ENCODE measurements at places on chromosomes 11 and 22.

DNA sequence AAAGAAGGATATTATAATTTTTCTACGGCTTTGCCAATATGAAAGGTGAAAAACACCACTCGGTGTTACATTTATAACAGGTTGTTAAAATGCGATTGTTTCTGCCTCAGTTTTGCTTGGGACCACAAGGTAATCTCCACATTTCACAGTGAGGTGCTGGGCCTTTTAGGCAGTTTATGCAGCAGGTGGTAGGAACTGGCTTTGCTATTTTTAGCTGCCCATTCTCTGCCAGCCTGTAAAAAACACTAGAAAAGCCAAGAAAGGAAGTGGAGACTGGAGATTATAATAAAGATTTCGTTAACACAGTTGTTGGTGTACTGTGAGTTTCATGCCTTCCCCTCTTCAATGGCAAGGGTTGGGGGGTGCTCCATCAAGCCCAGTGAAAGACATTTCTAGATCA lies 8.0 kb upstream of the MRPL16 start:
- no peak for DNase-seq

GRCh38 chr11:113113801-113114704 lies 152.8 kb downstream of the NCAM1 start:
- peak; percentile 46 for DNase-seq

DNA sequence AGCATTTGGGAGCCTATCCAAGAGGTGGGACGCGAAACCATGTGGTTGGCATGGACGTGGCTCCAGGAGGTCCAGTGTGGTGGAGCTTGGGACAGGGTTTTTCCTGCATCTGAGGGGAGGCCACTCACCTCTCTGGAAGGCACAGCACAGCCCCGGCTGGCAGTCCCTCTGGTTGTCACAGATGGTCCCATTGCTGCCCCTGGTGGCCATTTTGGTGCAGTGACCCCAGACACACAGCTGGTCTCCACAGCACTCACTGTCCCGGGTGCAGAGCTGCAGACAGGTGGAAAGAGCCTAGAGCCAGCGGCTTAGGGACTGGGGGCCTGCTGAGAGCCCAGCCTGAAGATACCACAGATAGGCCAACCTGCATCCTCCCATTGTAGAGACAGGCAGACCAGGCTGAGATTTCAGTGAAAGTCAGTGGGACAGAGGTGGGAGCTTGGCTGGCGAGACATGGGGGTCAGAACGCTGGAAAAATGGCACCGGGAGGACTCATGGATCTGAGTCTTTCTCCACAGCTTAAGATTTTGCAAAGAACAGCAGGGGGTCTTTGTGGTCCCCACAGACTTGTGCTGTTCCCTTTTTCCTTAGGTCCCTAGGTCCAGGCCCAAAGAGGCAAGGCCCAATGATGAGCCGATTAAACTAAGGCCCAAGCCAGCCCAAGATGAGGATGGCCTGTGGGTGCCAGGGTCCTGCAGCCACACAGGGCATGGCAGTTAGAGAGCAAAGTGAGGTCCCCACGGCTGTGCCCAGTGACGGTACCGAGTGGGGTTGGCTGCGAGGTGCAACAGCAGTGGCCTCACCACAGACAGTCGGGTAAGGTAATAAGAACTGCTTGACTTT lies 41.4 kb downstream of the DKK3 start:
- peak; percentile 31 for DNase-seq

GRCh38 chr11:111641339-111642015 lies 39.2 kb downstream of the SIK2 start:
- DNase-seq, result no peak

DNA sequence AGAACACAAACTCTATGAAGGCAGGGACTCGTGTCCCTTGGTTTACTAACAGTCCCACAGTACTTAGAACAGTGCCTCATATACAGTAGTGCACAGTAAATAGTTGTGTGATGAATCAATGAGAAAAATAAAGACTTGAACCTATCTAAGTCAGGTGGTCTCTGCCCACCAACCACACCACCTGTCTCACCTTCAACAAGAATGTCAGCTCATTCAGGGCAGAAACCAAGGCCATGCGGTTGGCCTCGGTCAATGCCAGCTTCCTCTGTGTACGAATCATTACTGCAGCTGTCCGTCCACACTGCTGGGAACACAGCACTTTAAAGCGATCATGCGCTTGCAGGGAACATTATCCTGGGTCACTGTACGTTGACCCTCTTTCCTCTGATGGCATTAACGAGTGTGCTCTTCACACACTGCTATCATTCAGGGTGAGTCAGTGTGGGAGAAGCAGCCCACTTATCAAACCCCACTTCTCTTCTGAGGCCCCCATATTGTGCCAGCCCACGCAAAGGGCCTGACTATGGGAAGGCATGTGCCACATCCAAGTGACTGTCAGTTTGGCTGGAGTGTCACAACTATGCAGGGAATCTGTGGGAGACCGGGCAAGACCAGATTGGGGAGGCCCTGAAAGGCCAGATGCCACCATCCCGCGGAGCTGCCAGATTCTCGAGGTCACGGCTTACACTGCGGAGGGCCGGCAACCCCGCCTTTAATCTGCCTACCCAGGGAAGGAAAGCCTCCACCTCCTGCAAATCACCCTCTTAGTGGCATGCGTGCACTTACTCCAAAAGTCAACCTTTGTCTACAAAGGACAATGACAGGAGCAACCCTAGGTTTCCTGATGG lies 36.1 kb downstream of the LARGE1 start:
- no peak for DNase-seq

- no peak for DNase-seq
These were observed 56.6 kb downstream of the PARVG start for GRCh38 chr22:44237290-44237689.

GRCh38 chr22:17115945-17116565 lies 5.1 kb downstream of the TMEM121B start:
- DNase-seq, result no peak

- no peak for DNase-seq
These were observed 745 bp upstream of the ZBTB44 start for GRCh38 chr11:130315354-130315970.

- DNase-seq, result no peak
These were observed 20.6 kb downstream of the KCNQ1OT1 start for GRCh38 chr11:2679011-2679676.

DNA sequence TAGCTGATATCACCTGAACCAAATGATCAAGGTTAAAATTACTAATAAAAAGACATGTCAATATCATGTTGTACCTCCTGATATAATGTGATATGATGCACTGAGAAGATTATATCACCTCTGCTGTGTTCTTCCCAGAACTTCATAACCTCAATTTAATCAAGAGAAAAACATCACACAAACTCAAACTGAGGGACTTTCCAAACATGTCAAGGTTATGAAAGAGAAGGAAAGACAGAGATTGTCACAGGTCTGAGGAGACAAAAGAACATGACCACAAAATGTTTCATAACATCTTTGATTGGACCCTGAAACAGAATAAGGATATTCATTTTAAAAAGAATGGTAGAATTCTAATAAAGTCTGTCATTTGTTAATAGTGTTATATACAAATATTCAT lies 43.0 kb upstream of the CFAP300 start:
- DNase-seq, result no peak

DNA sequence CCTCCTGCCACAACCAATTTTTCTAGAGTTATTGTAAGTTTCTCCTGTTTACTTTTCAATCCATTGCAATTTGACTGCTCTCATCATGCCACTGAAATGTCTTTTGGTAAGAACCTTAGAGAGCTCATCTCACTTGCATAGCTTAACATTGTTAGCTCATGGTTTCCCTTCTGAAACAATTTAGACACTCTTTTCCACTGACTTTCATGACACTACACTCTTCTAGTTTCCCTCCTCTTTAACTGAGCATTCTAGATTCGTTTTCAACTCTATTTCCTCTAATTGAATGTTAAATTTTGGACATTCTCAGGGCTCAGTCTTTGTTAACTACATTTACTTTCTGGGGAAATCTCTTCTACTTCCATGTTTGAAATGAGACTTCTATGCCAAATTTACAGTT lies 369.1 kb downstream of the JRKL start:
- DNase-seq, result no peak

DNA sequence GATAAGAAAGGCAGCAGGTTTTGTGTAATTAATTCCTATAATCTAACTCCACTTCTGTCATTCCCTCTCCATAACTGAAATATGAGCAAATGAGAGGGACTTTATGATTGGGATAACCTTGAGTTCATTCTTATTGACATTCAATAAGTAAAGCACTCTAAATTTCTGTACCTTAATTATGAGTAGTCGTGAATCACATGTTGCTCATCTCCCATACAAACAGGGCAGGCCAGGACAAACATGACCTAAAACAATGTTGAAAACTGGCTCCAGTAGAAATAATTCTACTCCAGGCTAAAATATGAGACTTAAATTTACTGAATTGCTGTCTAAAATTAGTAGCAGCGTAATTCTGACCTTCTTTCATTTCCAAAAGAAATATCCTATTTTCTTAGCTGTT lies 505.4 kb downstream of the NELL1 start:
- DNase-seq, result no peak

- peak; percentile 83 for DNase-seq
These were observed 4.4 kb upstream of the TPCN2 start for GRCh38 chr11:69044111-69045013.

DNA sequence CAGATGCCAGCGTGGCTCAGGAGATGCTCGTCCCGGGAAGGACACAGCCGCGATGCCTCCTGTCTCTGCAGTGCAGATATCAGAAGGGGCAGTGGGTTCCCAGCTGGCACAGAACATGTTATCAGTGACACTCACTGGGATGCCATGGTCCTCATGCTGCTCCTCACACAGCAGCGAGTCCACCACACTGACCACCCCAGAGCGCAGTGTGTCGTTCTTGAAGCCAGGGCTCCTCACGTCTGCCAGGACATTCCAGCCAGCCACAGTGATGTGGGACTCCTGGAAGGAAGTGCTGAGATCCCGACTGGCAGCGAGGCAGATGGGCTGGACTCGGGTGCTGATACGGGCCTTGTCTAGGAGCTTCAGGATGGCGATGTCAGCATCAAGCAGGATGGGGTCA lies 13.1 kb upstream of the SLC1A2 start:
- DNase-seq, result no peak

DNA sequence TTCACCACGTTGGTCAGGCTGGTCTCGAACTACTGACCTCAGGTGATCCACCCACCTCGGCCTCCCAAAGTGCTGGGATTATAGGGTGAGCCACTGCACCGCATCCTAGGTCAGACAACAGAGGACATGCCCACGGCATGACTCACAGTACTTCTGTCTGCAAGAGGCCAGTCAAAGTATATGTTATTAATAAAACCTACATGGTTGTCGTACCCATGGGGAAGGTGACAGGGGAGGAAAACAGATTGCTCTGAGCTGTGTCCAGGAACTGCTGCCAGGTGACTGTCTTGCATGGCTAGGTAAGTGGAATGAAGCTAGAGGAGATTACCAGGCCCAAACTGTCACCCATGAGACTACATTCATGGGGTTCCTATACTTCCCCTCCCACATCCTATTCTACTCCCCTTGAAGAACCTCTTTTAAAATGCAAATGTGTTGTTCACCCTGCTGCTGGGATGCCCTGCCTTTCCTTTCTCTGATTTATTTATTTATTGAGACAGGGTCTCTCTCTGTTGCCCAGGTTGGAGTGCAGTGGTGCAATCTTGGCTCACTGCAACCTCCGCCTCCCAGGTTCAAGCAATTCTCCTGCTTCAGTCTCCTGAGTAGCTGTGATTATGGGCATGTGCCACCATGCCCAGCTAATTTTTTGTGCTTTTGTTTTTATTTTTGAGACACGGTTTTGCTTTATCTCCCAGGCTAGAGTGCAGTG lies 2.0 kb upstream of the NLRX1 start:
- DNase-seq, result peak; percentile 72

- DNase-seq, result no peak
These were observed 24.3 kb downstream of the FAM118A start for GRCh38 chr22:45334068-45334467.

- DNase-seq, result peak; percentile 53
These were observed 94.0 kb upstream of the APOA1 start for GRCh38 chr11:116931206-116931953.

DNA sequence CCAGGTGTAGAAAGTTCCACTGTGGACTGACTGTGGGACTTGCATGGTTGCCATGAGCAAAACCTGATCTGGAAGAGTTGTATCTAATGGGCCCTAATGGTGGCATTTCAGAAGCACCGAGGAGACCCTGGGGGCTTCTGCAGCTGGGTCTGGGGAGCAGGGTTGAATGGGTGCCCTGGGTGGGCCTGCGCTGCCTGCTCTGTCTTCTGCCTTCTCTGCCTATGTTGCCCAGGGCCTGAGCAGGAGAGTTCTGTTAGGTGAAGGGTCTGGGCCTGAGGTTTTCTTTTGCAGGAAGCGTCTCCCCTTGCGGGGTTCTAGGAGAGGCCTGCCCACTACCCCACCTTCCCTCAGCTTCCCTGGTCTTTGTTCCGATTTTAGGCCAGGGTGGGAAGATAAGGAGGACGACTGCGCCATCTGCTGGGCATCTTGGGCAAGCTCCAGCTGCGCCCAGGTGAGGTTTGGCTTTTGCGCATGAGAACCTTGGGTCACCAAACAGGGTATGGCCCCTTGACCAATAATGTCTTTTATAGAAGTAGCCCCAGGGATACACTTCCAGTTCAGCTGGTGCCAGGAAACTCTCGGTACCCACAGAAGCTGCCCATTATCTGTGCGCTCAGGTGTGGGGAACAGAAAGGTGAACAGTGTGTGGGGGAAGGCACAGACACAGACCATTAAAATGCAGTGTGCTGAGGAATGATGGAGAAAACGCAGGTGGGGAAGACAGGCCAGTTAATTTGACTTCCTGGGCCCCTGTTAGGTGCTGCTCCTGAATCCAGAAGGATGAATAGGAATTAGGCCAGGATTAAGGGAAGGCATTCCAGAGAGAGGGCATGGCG lies 23.2 kb downstream of the COMMD9 start:
- DNase-seq, result peak; percentile 17

DNA sequence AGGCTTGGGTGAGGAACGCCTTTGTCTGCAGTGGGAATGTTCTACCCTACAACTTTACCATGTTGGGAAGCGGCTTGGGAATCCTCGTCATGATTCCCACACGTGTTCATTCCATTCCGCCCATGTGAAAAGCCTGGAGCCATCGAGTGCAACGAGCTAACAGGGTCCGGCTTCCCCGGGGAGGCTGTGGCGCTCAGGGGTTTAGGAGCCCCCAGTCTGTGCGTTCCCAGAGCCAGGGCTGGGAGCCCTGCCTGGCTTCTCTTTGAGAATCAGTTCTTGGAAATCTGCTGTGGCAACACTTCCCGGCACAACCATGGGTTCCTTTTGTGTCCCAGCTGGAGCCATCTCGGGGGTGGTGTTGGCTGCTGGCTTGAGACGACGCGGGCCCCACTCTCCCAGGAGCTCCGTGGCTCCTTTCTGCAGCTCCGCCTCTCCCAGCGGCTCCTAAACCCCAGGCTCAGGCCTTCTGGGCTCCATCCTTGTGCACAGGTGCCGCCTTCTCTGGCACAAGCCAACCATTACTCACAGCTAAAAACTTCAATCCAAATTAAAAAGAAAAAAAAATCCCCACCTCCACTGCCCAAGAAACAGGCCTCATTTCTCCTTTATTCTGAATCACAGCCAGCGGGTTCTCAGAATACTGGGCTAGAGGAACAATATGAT lies 18.7 kb upstream of the PPFIA1 start:
- peak; percentile 79 for DNase-seq

GRCh38 chr11:27471589-27472397 lies 797 bp downstream of the LGR4 start:
- no peak for DNase-seq

- no peak for DNase-seq
These were observed 499.6 kb downstream of the MIAT start for GRCh38 chr22:27156821-27157489.

GRCh38 chr11:11574373-11575287 lies 47.2 kb downstream of the GALNT18 start:
- DNase-seq, result no peak
